Sigmoid colon (tissue), 7 donors: ENCODE measurements at places on chromosomes 3 and 15.
A peak's percentile ranks its signal among the peaks of the same experiment; 100 is the strongest.

DNA sequence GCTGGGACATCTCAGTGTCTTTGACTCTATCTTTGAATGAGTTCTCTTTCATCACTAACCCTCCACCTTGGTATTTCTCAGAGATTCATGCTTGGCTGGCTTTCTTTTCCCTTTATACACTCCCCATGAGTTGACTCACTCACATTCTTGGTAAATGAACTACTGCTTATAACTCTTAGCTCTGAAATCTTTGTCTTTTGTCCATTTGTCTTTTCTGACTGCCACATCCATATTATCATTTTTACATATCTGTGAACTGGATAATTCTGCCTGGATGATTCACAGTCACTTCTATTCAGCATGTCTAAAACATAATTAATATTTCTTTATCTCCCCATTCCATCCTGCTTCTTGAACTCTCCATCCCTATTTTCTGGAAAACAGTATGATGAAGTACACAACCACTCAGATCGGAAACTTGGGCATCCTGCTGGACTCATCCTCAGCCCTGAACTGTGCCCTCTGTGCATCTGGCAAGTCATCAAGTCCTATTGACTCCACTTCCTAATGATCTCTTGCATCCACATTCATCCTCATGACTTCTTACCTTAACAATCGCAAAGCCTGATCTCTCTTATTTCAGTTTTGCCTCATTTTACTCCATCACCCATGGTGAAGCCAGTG is 66.9 kb downstream of the KCNAB1 start:
- no peak for DNase-seq

- DNase-seq, result no peak
Measured at GRCh38 chr3:1190569-1190968, 97.7 kb downstream of the CNTN6 start.

GRCh38 chr3:90018779-90019178 is 911.4 kb downstream of the EPHA3 start:
- no peak for DNase-seq

- DNase-seq, result no peak
Measured at GRCh38 chr3:183050706-183051105, 48.6 kb downstream of the MCCC1 start.

DNA sequence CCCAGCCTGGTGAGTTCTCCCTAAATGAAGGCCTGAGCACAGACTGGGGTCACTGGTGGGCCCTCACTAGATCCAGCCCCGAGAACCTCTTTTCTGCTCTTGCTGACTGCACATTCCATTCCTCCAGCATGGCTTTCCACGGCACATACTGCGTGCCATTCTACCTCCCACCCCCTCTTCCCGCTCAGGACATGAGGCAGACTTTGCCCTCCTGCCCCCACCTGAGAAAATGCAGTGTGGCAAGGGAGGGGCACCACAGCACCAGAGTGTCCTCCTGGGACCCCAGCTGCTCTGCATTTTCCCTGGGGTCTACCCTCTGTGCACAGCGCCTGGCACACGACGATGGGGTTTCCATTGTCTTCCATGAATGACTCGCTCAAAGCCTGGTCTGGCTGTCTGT is 6.1 kb upstream of the SLCO2A1 start:
- DNase-seq, result peak; percentile 26

- DNase-seq, result no peak
Measured at GRCh38 chr3:149843502-149843901, 30.5 kb downstream of the RNF13 start.

- no peak for DNase-seq
Measured at GRCh38 chr3:184884359-184885017, 72.5 kb downstream of the VPS8 start.

- no peak for DNase-seq
Measured at GRCh38 chr3:109098079-109098644, 19.8 kb downstream of the MORC1 start.

DNA sequence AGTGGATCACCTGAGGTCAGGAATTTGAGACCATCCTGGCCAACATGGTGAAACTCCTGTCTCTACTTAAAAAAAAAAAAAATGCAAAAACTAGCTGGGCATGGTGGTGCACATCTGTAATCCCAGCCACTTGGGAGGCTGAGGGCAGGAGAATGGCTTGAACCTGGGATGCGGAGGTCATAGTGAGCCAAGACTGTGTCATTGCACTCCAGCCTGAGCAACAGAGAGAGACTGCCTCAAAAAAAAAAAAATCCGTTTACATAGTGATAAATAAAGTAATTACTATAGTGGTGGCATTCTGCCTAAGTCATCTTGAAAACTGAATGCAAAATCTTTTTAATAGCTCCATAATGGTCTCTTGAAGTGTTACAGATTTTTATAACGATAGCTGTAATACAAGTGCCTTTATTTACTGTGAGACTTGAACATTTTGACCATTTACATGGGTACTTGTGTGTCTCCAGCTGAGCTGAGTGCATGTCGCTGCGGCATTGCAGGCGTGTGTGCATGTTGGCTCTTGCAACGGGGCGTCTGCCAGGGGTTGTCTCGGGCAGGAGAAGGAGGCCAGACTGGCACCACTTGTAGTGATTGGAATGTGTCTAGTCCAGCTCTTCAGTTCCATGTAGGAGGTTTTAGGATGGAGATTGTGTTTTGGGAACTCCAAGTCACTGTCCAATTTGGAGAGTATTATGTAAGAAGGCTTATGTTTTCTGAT is 111.9 kb downstream of the IGF1R start:
- peak; percentile 70 for DNase-seq

DNA sequence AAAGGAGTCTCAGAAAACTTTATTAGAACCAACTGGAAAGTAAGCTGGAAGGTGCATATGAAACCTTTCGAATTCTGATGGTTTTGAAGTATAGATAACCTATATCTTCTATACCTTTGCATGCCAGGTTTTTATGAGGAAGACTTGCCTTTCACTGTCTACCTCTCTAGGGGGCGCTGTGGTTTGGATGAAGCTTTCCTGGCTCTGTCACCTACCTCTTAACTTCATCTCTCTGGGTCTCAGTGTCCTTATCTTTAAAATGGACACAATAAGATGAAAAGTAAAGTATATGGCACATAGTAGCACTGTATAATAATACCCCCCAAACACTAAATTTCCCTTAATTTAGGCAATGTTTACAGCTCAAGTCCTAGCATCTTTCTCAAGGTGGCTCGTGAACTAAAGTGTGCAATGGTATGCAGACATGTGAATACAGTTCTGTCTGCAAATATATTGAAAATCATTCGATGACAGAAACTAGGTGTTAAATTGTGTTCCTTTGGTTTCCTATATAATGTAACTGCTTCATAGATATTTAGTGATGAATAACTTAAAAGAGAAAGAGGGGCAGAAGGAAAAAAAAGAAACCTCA is 314.3 kb downstream of the CHST2 start:
- no peak for DNase-seq

GRCh38 chr3:23685541-23686258 is 120.1 kb upstream of the UBE2E1 start:
- DNase-seq, result peak; percentile 91

GRCh38 chr15:62769604-62770003 is 272.9 kb upstream of the TPM1 start:
- DNase-seq, result no peak

GRCh38 chr15:62770752-62771151 is 271.8 kb upstream of the TPM1 start:
- DNase-seq, result no peak

- DNase-seq, result no peak
Measured at GRCh38 chr3:73573204-73573603, 51.5 kb downstream of the PDZRN3 start.

DNA sequence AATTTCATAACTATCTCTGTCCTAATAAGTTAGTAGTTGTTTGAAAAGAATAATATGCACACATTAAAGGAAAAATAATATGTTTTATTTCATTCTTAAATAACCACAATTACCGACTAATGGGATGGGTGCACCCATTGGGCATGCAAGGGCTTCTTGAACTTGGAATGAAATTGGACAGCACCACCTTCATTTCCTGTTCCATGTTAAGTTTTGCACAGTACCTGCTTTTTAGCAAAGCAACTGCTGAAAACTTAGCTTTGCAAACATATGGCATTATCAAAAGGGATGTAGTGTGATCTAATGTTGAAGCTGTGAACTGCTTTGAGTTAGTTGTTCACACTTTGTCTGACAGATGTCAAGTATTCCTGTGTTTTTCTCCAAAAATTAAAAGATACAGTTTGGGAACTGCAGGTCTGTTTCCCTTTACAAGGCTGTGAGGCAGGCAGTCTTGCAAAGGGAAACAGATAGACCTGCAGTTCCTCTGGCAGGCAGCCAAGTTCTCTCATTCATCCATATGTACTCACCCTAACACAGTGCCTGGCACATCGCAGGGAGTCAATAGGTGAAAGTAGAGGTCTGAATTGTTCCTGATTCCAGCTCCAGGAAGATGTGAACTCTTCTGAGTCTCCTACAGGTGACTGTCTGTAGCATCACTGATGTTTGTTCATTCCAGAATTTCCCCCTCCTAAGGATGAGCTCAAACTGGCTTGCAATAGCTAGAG is 64.3 kb upstream of the GOLGA8B start:
- no peak for DNase-seq

- DNase-seq, result no peak
Measured at GRCh38 chr3:194399166-194399565, at the start of gene GP5. Gene GP5, minus strand, starts transcription at chr3:194399266. Its CDS starts 984 bp downstream, at chr3:194398282.

GRCh38 chr3:28645149-28645548 is 296.5 kb upstream of the AZI2 start:
- no peak for DNase-seq

- DNase-seq, result peak; percentile 79
Measured at GRCh38 chr3:32467333-32468070, 35.1 kb downstream of the CMTM6 start.

GRCh38 chr3:71080517-71081083 is 502.9 kb downstream of the FOXP1 start:
- DNase-seq, result no peak

- DNase-seq, result no peak
Measured at GRCh38 chr3:193773266-193774220, 180.5 kb downstream of the OPA1 start.

DNA sequence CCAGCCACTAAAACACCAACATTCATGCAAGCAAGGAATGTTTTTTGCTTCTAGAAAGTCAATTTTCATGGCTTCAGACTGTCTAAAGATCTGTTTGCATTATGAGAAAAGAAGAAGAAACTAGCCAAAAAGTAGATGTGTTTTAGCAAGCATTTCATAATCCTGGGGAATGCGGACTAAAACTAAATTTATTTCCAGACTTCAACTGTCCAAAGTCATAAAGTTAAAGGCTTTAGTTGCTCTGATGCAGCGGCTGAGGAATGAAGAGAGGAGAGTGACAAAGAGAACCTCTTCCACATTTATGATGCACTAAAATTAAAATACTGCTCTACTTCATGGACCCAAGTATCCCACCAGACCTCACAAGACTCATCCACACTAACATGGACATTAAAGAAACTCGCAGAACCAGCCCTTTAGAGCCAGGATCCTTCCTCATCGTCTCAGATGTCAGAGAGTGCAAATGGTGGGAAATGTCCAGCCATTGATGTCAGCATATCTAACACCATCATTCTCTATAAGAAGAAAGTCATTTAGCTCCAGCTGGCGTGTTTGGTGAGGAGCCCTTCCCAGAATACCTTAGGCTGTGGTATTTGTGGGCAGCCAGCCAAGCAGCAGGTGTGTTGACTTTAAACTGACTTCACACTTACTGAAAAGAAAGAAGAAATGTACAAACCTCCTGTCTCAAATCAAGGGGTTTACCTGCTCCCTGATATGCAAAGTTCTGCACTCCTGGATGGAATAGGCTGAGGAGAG is 17.4 kb downstream of the FYCO1 start:
- DNase-seq, result no peak

DNA sequence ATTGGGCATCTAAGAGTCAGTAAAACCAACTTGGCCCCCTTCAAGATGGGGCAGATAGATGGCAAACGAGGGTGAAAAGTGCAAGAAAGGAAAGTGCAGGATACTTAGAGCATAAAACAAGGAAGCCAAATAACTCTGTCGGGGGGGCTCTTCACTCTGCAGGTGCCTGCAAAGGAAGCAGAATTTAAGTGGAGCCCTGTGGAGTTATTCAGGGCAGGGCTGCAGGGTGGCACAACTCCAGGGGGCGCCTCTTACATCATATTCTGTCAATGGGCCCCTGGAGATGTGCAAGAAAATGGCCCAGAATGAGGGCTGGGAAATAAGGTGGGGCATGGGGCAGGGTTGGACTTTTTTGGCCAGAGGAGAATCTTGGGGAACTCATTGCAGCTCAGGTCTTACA is 69.7 kb downstream of the CD47 start:
- no peak for DNase-seq

- no peak for DNase-seq
Measured at GRCh38 chr15:47003568-47003967, 713.7 kb upstream of the SEMA6D start.

GRCh38 chr3:101817992-101818391 is 31.3 kb upstream of the NFKBIZ start:
- no peak for DNase-seq

DNA sequence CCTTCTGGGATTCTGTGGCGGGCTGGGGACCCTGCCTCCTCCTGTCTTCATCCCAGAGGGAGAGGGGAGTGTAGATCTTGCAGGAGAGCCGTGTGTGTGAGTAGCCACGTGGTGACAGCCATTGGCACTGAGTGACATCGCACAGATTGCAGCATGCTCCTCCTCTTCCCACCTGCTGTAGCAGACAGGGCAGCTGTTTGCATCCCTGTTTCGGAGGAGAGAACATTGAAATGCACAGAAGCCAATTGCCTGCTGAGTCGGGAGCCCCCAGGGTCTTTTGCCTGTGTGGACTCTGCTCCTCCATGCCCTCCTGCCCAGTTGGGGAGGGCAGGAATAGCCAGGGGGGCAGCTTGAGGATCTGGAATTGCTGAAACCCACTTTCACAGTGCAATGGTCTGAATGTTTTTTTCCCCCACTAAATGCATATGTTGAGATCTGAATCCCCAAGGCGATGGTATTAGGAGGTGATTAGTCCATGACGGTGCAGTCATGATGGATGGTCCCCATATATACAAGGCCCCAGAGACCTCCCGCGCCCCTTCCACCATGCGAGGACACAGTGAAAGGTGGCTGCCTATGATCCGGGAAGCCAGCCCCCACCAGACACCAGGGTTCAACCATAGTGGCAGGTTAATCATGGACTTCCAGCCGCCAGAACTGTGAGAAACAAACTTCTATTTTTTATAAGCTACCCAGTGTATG is 66.8 kb downstream of the CHRNA7 start:
- no peak for DNase-seq

DNA sequence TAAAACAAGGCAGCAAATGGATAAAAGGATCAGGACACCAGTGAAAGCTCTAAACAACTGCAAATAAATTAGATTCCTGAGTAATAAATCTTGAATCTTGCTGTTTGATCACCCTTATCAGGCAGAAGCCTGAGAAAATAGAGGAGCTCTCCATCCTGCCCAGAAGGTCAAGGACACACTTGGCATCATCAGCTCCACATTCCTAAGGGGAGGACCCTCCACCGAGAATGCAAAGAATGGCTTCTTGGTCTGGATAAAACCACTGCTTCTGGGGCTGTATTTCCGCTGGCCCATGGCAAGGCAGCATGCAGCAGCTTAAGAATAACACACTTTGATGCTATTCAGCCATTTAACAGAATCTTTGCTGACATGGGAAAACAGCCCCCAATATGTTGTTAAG is 108.9 kb upstream of the TSC22D2 start:
- no peak for DNase-seq

- DNase-seq, result no peak
Measured at GRCh38 chr3:140386357-140387100, 291.3 kb upstream of the TRIM42 start.
